MCF 10A (cell line): ENCODE measurements at places on chromosomes 12 and 14.

DNA sequence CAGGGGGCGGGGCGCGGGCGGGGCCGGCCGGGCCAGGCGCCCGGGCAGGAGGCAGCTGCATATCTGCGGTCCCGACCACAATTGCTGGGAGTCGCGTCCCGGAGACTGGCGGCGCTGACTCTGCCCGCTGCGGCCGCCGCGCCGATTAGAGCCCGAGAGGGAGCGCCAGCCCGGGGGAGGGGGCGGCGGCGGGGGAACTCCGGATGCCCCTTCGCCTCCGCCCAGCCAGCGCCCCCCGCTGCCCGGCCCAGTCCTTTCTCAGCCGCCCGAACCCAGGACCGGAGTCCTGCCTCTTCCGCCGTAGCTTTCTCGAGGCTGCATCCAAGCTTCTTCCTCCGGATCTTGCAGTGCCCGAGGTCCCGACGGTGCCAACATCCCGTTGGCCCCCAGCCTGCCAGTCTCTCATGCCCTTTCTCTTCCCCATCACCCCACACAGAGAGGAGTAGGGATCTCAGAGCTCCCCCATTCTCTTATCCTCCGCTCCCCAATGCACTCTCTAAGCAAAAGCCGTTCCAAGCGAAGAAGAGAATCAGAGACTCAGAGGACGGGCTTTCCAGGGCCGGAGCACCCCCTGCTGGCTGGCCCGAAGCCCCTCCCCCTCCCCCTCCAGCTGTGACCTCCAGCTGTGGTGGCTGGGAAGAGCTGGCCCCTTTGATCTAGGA is 8.8 kb upstream of the SP7 start:
- no peak overlapping the region for H3K27ac ChIP-seq
- H3K4me1 ChIP-seq = peaks cover 7% of the 10 kb centered on the region
- peak overlapping the region; percentile 75 for H3K4me3 ChIP-seq
- DNase-seq = peak; percentile 72
- peaks cover 13% of the 10 kb centered on the region for H3K27me3 ChIP-seq

GRCh38 chr14:61533513-61534255 is 161.6 kb upstream of the HIF1A start:
- no peak overlapping the region for H3K27ac ChIP-seq
- H3K4me1 ChIP-seq = peaks cover 47% of the 10 kb centered on the region
- H3K27me3 ChIP-seq = no peaks in the 10 kb centered on the region
- peaks cover 5% of the 10 kb centered on the region for H3K36me3 ChIP-seq
- DNase-seq = peak; percentile 69
- no peak overlapping the region for H3K4me3 ChIP-seq

GRCh38 chr12:114812858-114813761 is 129.1 kb upstream of the TBX3 start:
- no peaks in the 10 kb centered on the region for H3K4me1 ChIP-seq
- H3K4me3 ChIP-seq = no peak overlapping the region
- peak; percentile 66 for DNase-seq

DNA sequence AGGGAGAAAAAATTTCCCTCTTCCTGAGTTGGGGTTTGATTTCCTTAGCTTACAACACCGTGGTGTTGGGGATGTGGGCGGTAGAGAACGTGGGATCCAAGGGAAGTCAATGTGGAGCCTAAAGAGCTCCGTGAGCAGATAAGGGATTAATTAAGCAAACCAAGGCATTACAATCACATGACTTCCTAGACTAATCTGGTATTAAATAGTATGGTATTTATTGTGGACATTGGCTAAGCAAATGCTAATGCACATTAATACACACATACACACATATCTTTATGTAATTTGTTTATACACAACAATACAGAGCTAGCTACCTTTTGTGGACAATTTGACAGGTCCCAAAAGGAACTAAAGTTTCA is 791 bp upstream of the RNF41 start:
- H3K36me3 ChIP-seq = peaks cover 8% of the 10 kb centered on the region
- no peaks in the 10 kb centered on the region for H3K27me3 ChIP-seq
- H3K4me1 ChIP-seq = peaks cover 24% of the 10 kb centered on the region
- peak overlapping the region; percentile 99 for H3K4me3 ChIP-seq
- DNase-seq = no peak
- H3K27ac ChIP-seq = peak overlapping the region; percentile 97

GRCh38 chr14:74299061-74299545 is 3.6 kb downstream of the ABCD4 start:
- DNase-seq = peak; percentile 52
- peak overlapping the region; percentile 24 for H3K27ac ChIP-seq
- H3K4me3 ChIP-seq = peak overlapping the region; percentile 43

DNA sequence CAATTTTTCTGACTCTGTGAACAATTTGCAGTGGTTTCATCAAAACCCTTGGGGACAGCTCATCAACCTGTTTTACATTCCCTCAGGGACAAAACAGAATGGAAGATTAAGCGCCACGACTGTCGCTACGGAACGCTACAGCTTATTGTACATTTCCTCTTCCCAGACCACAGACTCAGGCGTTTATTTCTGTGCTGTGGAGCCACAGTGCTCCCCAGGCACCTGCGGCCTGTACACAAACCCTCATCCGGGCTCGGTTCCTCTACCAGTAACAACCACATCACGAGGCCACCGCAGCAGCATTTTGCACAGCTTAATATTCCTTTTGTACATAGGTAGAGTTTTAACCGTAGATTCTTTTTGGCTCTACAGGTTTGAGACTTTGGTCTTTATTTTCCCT is 397.4 kb upstream of the OR4E1 start:
- no peak for DNase-seq
- H3K27me3 ChIP-seq = peaks cover 98% of the 10 kb centered on the region
- H3K36me3 ChIP-seq = no peaks in the 10 kb centered on the region
- H3K27ac ChIP-seq = no peak overlapping the region
- H3K4me3 ChIP-seq = no peak overlapping the region
- no peaks in the 10 kb centered on the region for H3K4me1 ChIP-seq

DNA sequence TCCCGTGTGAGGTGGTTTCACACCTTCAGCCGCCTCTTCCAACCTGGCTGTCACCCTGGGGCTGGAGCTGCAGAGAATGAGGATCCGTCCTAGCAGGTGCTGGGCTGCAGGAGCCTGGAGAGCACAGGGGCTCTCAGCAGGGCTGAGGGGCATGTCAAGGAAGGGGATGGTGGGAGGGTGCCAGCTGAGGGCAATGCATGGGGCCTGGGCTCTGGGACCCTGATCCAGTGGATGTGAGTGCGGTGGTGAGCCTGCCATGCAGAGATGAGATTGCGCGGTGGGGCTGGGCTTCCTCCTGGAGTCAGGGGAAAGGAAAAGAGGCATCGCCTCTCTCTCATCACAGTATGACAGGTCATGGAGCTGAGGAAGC is 31.5 kb downstream of the ANAPC7 start:
- DNase-seq = no peak
- no peaks in the 10 kb centered on the region for H3K4me1 ChIP-seq
- peaks cover 49% of the 10 kb centered on the region for H3K36me3 ChIP-seq
- no peak overlapping the region for H3K27ac ChIP-seq
- H3K27me3 ChIP-seq = no peaks in the 10 kb centered on the region

DNA sequence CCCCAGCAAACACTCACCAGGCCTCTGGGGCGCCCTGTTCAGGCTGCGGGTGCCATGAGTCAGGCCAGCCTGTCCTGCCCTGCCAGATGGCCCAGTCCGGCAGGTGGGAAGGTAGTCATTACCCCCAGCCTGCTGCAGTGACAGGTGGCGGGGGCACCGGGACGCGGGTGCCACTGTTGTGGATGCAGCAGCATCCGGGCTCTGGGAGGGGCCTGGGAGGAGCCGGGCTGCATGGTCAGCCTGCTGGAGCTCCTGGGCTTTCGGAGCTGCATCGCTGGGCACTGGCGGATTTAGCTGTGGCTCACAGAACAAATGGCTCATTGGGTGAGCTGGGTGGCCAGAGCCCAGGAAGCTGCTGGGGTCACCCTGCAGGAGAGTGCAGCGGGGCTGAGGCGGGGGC is 13.5 kb downstream of the CEP170B start:
- no peak for DNase-seq
- H3K4me3 ChIP-seq = no peak overlapping the region
- no peak overlapping the region for H3K27ac ChIP-seq
- H3K4me1 ChIP-seq = no peaks in the 10 kb centered on the region
- H3K36me3 ChIP-seq = peaks cover 26% of the 10 kb centered on the region
- no peaks in the 10 kb centered on the region for H3K27me3 ChIP-seq

- no peaks in the 10 kb centered on the region for H3K4me1 ChIP-seq
- no peak for DNase-seq
- H3K4me3 ChIP-seq = no peak overlapping the region
- H3K27ac ChIP-seq = no peak overlapping the region
- H3K36me3 ChIP-seq = no peaks in the 10 kb centered on the region
Measured at GRCh38 chr12:120358412-120359100, 10.4 kb downstream of the MSI1 start.

- no peaks in the 10 kb centered on the region for H3K27me3 ChIP-seq
- no peak overlapping the region for H3K4me3 ChIP-seq
- DNase-seq = no peak
- no peaks in the 10 kb centered on the region for H3K36me3 ChIP-seq
- no peak overlapping the region for H3K27ac ChIP-seq
Measured at GRCh38 chr12:129312048-129312447, 458.8 kb downstream of the GLT1D1 start.

DNA sequence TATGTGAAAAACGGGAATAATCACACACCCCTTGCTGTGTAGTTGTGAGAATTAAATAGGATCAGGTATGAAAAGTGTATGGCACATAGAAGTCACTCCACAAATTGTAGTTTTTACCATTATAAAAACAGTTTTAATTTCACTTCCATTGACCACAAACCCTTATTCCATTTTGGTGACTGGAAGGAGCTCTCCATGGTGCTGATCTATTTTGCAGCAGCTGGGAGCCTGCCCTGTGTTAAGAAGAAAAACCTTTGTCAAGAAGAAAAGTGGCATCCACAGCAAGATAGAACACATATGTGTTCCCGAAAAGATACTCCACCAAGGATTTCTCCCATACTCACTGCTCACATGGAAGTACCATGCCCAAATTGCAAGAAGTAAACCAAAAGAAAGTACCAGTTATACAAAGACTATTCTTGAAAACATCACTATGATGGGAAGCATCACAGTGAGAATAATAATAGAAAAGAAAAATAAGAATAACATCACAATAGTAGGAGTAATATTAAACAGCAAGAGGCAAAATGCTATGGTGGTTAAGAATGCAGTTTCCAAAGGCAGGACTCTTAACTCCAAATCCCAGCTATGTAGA is 58.7 kb downstream of the TUNAR start:
- H3K27me3 ChIP-seq = peaks cover 23% of the 10 kb centered on the region
- H3K4me3 ChIP-seq = no peak overlapping the region

- no peak overlapping the region for H3K27ac ChIP-seq
- H3K4me3 ChIP-seq = no peak overlapping the region
- H3K27me3 ChIP-seq = no peaks in the 10 kb centered on the region
- peaks cover 36% of the 10 kb centered on the region for H3K36me3 ChIP-seq
- no peaks in the 10 kb centered on the region for H3K4me1 ChIP-seq
Measured at GRCh38 chr14:30597504-30597903, 24.6 kb upstream of the SCFD1 start.

- peaks cover 32% of the 10 kb centered on the region for H3K4me1 ChIP-seq
- peak; percentile 66 for DNase-seq
- peak overlapping the region; percentile 90 for H3K27ac ChIP-seq
Measured at GRCh38 chr12:6613015-6613775, 6.0 kb upstream of the CHD4 start.

GRCh38 chr12:125228519-125229260 is 163.5 kb downstream of the AACS start:
- no peaks in the 10 kb centered on the region for H3K27me3 ChIP-seq
- DNase-seq = peak; percentile 28
- no peak overlapping the region for H3K4me3 ChIP-seq
- H3K36me3 ChIP-seq = no peaks in the 10 kb centered on the region
- no peaks in the 10 kb centered on the region for H3K4me1 ChIP-seq

GRCh38 chr12:57157588-57158173 is 10.3 kb upstream of the LRP1-AS start:
- no peaks in the 10 kb centered on the region for H3K27me3 ChIP-seq
- H3K4me3 ChIP-seq = no peak overlapping the region
- H3K36me3 ChIP-seq = peaks cover 17% of the 10 kb centered on the region
- DNase-seq = no peak

DNA sequence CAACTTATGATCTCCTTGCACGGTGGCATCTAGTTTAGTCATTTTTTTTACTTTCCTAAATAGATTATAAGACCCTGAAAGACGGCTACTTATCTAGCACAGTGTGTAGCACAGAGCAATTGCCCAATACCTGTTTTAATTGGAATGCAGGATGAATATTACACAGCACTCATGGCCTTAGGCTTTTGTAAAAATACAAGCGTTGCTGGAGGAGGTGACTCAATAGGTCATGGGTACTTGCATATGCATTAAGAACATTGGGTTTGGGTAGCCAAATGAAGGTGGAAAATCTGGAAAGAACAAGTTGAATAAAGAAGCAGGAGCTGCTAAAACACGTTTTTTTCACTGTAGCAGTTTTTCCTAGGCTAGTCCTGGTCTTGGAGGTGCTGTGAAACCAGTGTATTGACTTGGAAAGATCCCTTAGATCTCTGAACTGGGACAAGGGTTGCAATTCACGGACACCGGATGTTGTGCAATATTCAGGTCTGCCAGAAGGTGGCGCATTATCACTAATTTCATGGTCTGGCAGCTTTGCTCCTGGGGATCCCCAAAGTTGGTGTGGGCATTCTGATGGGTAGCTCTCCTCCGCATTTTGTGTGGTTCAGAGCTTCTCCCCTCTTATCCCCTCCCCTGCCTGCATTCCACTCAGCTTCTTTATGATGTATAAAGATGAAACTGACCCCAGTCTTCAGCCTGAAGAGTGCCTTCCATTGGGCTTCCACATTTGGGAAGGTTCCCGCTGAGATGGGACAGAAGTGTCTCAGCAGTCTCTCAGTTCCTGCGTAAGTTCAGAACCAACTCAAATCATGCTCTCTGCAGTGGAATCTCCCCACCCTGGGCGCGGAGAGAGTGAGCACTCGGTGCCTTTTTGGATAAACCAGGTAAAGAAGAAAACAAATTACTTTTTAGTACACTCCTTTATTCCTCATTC is 278.3 kb downstream of the NRXN3 start:
- H3K4me3 ChIP-seq = no peak overlapping the region
- H3K27me3 ChIP-seq = no peaks in the 10 kb centered on the region
- DNase-seq = peak; percentile 49
- H3K36me3 ChIP-seq = no peaks in the 10 kb centered on the region
- no peaks in the 10 kb centered on the region for H3K4me1 ChIP-seq

DNA sequence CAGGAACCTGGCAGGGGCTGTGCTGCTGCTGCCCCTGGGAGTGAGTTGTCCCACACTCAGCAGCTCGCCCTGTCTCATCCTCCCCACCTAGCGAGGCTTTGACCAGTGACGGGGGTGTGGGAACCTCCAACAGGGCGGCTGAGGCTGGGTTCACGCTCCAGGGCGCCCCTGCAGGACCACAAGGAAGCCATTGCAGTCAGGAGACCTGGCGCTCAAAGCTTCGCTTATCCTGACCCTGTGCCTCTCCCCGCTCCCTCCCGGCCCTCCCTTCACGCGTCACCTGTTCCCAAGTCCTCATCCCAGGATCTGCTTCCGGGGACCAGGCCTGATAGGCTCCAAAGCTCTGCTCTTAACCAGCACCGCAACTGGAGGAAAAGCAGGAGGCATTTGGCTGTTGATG is 272.0 kb upstream of the SFSWAP start:
- no peak for DNase-seq
- no peaks in the 10 kb centered on the region for H3K36me3 ChIP-seq
- H3K27me3 ChIP-seq = no peaks in the 10 kb centered on the region

- no peaks in the 10 kb centered on the region for H3K27me3 ChIP-seq
- no peaks in the 10 kb centered on the region for H3K36me3 ChIP-seq
- H3K4me3 ChIP-seq = no peak overlapping the region
Measured at GRCh38 chr12:67764055-67764454, 115.5 kb downstream of the DYRK2 start.

- H3K27me3 ChIP-seq = no peaks in the 10 kb centered on the region
- no peak overlapping the region for H3K27ac ChIP-seq
- H3K36me3 ChIP-seq = no peaks in the 10 kb centered on the region
- peak; percentile 62 for DNase-seq
- no peak overlapping the region for H3K4me3 ChIP-seq
- peaks cover 8% of the 10 kb centered on the region for H3K4me1 ChIP-seq
Measured at GRCh38 chr12:61385771-61386170, 874.4 kb upstream of the USP15 start.
